Activated CD8-positive, alpha-beta memory T cell treated with anti-CD3 and anti-CD28 coated beads, Interleukin-2, amount 10 ng/mL, durations not matched to agents 7 days and 5 days (primary cell): ENCODE measurements at places on chromosomes 2 and 18.

DNA sequence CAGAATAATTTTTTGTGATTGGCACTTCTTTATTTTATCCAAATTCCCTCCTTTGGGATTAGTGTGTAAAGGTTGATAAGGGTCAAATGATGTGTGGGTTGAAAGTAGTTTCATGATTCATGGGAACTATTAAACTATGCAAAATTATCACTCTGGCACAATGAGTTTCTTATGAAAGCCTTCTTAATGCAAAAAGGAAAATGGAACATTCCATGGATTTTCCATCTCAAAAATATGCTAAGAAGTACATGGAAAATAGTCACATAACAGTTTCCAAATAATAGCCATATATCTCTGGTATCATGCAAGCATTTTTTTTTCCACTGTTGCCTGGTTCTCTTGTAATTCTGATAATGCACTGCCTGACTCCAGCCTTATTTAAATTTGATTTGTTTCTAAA is 639.7 kb downstream of the NR4A2 start:
- no peak for DNase-seq

- peak; percentile 54 for DNase-seq
These were observed 5.2 kb downstream of the TMEM127 start for GRCh38 chr2:96260387-96261260.

DNA sequence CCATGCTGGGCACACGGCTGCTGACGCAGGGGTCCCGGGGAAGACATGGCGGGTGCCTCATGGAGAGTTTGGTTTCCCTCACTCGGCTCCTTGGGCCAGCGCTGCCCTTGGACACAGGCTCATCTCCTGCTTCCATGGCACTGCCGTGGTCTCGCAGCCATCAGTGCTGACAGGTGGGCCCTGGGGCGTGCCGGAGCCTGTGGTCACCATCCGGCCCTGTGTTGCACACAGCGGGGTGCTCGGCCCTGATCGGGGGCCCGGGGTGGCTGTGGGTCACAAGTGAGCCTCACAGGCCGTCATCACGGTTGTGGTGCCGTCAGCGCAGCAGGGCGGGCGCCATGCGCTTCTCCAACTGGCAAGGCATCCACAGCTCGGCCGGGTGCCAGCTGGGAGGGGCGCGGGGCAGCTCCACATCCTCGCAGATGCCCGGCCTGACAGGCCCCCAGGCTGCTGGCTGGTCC is 582 bp downstream of the RTP5 start:
- no peak for DNase-seq

GRCh38 chr2:222982010-222982908 is 69.7 kb upstream of the KCNE4 start:
- DNase-seq = no peak

- DNase-seq = peak; percentile 71
These were observed 80.2 kb downstream of the SMAD4 start for GRCh38 chr18:51110073-51110797.

DNA sequence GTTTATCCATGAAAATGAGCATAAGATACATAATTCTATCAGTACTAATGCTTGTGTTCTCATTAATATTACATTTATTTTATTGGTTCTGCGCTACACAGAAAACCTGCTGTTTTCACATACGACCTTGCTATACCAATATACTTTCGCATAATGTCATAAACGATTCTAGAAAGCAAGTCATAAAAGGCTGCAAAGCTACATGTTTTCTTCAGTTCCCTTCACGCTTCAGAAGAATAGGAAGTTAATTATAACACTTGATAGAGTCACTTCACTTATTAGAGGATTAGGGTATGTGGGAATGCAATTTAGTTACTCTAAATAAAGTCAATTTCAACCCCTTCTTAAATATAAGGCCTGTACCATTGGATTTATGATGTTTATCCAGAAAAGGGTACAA is 29.0 kb downstream of the PSME4 start:
- no peak for DNase-seq

- DNase-seq = no peak
These were observed 66.3 kb downstream of the LIPG start for GRCh38 chr18:49628119-49628518.

DNA sequence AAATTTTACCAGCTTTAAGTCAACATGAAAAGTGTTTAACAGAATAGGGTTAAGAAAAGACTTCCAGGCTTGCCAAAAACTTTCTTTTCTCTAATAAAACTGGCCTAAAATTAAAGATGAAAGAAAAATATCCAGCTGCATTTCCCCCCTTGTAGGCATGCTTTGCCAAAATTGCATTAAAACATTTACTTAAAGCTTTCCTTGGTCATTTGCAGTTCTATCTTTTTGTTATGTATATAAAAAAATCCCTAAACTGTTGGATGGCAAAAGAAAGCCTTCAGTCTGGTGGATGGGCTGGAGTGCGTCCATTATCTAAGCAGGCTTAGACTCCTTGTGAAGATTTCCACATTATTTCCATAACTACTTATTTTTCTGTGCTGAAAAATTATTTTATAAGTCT is 105.4 kb upstream of the DSEL start:
- DNase-seq = no peak

DNA sequence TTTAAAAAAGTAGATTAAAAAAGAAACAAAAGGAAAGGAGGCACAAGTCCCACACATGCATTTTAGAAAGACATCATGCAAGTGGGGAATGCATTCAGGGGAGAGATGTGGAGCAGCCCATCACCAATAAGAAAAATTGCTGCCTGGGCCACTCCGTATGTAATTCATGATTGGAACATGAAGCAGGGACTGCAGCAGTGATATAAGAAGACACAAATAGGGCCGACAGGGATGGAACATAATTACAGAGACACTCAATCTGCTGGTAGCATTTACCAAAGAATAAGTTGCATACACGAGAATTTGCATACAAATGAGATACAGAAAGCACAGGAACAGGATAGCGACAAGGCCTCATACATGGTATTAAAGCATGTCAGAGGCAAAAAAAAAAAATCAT is 6.5 kb upstream of the AFF3 start:
- DNase-seq = no peak

DNA sequence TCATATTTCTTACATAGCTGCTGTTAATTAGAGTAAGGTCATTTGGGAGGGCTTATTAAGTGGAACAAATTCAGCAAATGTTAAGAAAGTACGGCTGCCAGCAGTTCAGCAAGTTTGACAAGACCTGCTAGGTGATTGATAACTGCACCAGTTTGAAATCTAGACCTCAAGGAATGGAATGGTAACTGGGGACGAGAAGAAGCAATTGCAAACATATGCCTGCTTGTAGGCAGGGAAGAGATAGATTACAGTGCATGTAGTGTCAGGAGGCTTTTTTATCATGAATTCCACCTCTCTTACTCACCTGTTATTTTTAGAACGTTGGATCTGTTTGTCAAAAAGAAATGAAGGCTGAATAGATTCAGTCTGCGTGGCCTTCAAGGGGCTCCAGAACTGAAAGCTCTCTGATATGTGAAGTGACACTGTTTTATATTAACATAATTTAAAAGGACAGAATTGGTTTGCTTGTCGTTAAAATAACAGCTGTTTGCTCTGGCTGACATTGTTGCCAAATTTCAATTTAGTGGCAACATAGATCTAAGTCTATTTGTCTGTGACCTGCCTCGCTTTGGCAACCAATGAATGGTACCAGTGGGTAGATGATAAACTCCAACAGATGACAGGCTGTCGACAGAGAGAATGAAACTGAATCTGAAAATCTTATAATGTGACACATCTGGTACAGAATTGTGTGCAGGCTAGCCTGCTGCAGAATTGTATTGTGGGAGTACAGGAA is 199.3 kb downstream of the ZNF407 start:
- DNase-seq = no peak

DNA sequence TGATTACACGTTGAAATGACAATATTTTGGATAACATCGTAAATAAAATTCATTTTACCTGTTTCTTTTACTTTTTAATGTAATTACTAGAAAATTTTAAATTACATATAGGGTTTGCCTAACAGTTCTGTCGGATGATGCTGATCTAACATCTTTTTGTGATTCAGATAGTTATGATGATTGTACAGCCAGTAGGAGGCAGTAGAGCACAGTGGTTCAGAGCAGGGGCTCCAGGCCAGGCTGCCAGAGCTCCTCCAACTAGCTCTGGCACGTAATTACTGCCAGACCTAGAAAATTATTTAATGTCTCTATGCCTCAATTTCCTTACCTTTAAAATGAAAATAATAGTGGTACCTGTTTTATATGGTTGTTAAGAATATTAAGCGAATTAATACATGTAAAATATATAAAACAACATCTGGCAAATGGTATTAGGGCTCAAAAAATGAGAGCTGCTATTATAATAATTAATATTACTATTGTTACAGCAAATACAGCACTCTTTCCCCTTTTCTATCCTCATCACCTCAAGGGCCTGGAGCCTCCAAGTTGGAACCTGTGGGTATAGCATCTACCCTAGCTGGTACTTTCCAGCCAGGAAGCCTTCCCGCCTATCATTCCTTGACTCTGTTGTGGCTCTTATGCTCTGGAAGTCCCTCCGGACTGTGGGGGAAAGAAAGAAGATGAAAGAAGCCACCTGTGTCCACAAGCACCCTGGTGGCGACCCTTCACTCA is 47.7 kb upstream of the PLA2R1 start:
- DNase-seq = peak; percentile 50

GRCh38 chr2:221102896-221103688 is 469.0 kb downstream of the EPHA4 start:
- no peak for DNase-seq

DNA sequence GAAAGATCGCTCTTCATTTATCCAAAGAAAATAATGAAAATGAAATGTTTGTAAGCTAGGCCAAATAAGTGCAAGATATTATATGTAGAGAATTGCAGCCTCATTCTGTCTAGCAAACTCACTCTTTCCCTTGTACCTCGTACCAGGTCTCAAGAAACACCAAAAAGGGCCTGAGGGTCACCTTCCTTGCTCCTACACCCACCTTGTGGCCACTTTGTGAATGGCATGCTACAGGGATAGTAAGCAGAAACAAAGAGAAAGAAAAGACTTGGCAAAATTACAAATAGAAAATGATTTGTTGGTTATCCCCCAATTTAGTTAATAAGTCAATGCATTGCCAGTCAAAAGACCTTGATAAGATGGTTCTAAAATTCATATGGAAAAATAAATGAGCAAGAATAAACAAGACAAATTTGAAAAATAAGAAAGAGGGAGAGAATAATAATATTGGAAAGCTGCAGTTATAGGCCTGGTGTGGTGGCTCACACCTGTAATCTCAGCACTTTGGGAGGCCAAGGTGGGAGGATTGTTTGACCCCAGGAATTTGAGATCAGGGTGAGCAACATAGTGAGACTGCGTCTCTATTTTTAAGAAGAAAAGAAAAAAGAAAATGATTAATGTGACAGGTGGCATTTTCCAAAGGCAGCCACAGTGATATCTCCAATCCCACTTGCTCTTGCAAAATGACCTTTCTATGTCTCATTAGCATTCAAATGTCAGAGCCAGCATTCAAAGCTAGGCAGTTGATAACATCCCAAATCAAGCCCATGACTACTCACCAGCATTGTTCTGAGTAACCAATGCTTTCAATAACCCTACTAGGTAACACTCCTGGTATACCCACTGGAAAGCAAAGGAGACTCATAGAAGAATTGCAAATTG is 38.8 kb upstream of the BMP10 start:
- DNase-seq = peak; percentile 89

DNA sequence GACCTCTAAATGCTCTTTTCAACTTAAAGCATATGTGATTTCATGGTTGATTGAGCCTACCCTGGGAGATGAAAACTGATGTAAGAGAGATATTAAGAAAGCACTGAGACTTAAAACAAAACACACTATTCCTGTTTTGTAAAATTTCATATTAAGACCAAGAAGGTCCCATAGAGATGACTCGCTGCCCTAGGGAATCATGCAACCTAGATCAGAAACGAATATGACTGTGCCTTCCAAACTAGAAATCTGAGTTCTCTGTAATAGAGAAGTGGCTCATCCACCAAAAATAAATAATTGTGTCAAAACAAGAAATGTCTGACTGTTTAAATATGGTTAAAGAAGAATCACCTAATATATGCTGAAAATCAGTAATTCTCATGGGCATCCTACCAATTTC is 776.8 kb upstream of the SOX11 start:
- no peak for DNase-seq

GRCh38 chr18:833197-833596 is 21.2 kb upstream of the YES1 start:
- no peak for DNase-seq

- no peak for DNase-seq
These were observed 324.9 kb downstream of the LPIN1 start for GRCh38 chr2:12071318-12071717.

GRCh38 chr2:45352506-45352905 is 258.6 kb downstream of the SRBD1 start:
- DNase-seq = no peak

DNA sequence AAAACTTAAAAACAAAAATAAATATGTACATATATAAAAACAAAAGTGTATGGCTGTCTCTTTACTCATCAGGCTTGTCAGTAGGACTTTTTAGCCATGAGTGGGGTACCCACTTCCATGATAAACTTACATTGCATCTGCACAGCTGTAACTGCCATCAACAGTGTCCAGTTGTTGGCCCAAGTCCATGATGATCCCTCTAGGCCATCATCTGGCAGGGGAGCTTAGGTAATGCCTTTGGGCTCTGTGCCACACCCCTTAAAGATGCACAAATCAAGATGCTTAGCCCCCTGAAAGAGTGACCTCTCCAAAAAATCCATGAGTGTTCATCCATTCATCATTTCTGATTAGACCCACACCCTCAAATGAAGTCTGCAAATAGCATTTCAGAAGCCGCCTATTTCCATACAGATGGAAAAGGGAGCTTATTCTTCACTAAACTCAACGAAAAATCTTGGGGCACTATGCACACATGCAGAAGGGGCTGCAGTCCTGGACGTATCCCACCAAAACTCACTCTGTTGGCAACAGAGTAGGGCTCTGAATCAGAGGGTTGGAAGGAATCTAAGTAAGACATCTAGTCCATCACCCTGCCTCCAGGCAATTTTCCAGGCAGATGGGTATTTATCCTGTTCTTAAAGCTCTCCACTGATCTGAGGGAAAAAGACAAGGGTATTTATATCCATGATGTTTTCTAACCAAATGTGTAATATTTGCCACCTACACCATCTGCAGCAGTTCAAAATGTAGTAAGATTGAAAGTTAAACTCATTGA is 691.0 kb downstream of the ZEB2 start:
- DNase-seq = no peak

- no peak for DNase-seq
These were observed 821.3 kb downstream of the LRRTM4 start for GRCh38 chr2:76700894-76701293.

- DNase-seq = no peak
These were observed 21.5 kb downstream of the DTNB start for GRCh38 chr2:25651782-25652455.

DNA sequence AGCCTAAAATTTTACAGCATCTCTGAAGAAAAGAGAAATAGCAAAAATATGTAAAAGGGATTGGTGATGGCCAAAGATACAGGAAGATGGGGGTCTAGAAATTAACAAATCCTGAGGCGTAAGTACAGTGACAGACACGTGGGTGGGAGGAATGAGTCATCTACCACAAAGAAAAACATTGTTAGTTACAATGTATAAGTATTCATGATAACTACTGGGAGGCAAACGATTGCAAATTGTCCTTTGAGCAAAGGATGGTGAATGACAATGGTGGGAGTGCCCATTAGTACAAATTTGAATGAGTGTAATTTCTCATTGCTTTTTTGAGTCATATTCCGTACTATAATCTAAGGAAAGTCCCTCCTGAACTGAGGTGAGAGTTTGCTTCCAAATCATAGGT is 809.0 kb upstream of the FAM98A start:
- DNase-seq = no peak
